ENCODE measurements at places on chromosomes 1 and 21.

DNA sequence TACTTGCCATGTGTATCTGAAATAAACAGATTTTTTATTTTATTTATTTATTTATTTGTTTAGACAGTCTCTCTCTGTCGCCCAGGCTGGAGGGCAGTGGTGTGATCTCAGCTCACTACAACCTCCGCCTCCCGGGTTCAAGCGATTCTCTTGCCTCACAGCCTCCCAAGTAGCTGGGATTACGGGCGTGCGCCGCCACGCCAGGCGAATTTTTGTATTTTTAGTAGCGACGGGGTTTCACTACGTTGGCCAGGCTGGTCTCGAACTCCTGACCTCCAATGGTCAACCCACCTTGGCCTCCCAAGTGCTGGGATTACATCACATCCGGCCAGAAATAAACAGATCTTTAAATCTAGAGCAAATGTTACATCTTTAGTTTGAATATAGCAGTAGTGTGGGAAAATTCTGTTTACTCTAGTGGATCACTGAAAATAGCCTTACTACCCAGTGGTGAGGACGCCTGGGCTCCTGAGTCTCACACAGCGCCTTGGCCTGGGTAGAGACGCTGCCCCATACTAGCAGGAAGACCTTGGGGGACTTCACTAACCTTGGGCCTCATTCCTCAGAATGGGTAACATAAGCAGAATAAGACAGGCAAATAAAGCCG is 709 bp downstream of the GART start:
- no peak for DNase-seq

DNA sequence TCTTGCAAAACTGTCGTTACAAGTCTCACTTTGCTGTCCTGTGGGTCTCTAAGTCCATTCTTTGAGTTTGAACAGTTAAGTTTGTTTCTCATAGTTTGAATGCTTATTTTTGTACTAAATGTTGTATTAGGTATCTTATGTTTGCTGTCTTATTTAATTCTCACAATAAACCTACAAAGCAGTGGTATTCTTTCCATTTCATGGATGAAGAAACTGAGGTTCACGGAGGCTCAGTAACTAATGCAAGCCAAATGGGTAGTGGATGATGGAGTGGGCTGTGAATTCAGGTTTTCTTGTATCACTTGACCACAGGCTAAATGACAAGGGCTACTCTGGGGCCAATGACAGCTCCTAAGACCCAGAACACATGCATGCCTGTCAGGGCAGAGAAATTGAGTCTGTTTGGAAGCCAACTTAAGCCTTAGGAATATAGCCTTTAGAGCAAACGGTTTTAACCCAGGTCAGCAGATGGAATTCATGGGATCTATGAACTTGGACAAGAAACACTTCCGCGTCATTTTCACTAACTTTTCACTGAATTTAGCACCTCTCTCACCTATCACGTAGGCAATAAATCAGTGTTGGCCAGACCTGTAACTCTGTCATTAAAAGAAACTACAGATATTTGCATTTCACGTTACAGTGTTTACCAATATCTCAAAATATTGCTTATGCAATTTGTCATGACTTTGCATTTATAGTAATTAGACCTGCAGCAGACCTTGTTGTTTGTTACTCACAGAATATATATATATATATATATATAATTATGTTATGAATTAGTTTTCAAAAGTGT is 67.1 kb upstream of the TLR5 start:
- no peak for DNase-seq

DNA sequence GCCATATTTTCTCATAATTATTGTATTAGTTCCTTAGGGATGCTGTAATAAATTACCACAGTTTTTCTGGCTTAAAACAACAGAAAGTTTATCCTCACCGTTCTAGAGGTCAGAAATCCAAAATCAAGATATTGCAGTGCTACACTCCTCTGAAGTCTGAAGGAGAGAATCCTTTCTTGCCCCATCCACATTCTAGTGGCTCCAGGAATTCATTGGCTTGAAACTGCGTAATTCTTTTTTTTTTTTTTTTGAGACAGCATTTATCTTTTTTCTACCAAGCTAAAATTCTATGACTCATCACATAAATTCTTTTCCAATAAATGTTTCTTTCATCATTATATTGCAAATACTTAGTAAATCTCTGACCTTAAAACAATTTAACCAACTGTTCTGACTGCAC is 451.0 kb upstream of the RGS18 start:
- no peak for DNase-seq

- no peak for DNase-seq
Observed at GRCh38 chr21:42401154-42401553, 2.5 kb upstream of the UBASH3A start.

DNA sequence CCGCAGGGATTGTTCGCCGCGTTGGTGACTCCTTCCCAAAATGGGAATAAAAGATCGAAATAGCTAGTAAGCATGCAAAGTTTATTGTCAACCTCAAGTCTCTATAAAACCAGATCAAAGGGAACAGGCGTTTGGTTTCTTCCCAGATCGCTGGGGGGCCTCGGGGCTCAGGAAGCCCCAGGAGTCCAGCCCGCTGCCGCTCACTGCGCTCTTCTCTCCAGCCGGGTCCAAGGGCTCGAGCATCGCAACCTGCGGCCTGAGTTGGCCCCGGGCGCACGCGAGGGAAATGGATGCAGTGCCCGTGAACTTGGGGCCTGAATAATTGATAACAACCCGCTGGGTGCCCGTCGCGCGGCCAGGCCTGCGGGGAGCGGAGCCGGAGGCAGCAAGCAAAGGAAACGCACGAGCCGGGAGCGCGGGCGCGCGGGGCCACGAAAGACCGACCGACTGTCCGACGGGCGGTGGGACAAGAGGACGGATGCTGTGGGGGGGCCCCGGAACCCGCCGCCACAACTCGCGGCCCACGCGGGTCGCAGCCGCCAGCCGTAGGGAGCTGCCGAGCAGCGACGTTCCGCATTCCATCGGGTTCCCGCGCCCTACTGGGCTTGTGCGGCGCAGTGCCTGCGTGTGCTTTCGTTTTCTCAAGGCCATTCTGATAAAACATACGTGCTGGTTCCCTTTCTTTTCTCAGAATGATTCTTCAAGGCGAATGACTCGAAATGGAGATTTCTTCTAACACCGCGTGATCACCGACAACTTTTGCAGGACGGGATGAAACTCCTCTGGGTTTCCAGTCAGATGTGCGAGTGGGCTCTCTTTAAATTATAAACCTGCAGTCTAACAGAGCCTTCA is 14.0 kb upstream of the ALX3 start:
- DNase-seq = peak; percentile 79

DNA sequence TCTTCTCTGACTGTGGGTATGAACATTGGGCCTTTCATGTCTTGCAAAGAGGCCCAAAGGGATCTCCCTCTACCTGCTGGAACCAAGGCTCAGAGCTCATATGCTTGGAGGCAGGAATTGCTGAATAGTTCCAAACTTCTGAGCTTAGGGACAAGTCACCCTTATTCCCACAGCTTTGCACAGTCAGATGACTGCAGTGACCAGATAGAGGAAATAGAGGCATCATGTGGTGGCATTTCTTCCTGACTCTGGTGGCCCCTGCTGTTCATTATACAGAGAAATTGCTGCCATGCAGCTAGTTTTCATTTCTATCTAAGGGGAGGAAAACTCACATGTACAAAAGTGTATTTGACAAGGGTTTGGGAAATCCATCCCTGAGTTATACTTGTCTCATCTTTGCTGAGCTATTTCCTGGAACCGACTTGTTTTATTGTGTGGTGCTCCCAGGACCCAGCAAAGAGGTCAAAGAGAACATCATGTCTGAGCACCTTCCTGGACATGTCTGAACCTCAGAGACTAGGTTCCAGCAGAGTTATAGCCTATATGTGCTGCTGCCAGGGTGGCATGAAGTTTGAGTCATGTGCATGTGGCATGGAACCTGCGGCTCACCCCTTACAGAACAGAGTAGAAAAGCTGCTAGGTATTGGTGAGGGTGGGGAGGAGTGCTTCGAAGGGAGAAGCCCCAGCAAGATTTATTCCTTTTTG is 131.2 kb downstream of the PIK3R3 start:
- no peak for DNase-seq

GRCh38 chr1:22971611-22972405 is 858 bp downstream of the LACTBL1 start:
- DNase-seq = no peak

DNA sequence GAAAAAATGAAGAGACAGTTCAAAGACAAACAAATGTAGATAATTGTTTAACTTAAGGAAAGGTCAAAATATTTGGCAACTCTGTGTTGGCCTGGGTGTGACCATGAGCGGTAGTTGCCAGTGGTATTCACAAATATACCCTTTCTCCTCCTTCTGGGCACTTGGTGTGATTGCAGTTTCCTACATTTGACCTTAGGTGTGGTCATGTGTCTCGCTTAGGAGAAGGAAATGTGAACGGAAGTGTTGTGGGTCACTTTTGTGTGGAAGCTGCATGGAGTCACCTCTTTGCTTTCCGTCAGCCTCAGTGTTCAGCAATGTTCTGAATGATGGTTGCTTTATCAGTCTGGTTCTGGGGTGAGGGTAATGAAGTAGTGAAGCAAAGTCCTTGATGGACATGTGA is 3.4 kb upstream of the PCSK9 start:
- no peak for DNase-seq

- DNase-seq = no peak
Observed at GRCh38 chr1:50343323-50343722, 79.9 kb downstream of the DMRTA2 start.

- DNase-seq = no peak
Observed at GRCh38 chr1:217907504-217907903, 276.4 kb downstream of the SPATA17 start.

DNA sequence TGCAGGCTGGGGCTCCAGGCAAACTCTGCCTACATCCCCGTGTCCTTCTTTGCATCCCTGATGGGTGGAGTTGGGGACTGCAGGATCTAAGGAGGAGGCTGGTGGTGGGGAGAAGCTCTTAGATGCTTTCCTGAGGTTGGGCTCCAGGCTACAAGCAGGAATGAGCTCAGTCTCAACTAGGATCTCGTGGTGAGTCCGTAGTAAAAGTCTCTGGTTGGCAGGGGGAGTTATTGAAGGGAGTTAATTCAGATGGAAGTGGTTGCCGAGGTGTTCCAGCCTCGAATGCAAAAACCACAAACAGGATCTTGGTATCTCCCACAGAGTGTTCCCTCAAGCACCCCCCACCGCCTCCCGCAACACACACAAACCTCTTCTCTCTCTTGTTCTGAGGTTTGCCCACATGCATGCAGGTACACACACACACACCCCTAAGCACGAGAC is 35.0 kb downstream of the TMCC2 start:
- no peak for DNase-seq

- no peak for DNase-seq
Observed at GRCh38 chr1:232267837-232268598, 361.9 kb downstream of the SIPA1L2 start.

All from testis (tissue), 5 donors.